ENCODE measurements at places on chromosomes 1 and 21.

DNA sequence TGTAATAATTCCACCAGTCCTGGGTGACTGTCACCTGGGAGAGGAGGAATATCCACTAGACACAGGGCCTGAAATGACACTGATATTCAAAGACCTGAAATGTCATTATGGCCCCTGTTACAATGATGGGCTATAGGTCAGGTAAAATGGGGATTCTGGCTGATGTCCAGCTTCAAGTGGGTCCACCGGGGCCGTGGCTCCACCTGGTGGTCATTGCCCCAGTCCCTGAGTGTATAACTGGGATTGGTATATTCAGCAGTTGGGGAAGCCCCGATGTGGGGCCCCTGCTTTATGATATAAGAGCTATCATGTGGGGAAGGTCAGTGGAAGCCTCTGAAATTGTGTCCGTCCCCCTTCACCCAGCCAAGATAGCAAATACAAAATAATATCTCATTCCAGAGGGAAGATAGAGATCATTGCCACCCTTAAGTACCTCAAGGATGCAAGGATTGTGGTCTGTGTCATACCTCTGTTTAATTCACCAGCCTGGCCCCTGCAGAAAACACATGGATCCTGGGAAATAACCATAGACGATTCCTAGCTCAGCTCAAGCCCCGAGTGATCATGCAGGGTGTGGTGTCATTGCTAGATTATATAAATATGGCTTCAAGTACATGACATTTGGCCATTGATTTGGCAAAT is 19.4 kb downstream of the PLEKHO1 start:
- DNase-seq = no peak

DNA sequence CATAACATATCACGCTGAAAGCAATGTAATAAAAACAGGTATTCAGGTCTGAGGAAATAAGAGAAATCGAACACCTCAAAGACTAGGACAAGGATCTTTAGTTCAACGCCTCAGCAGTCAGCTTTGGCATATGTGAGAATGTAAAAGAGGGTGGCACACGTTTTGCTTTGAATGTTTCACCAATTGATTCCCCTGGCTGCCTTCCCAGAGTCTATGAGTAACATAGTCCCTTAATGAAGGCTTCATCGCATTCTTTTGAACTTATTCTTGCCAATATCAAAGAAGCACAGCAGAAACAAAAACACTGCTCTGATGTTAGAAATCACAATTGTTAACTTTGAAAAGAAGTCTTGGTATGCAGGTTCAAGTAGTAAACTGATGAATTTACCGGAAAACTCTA is 764.8 kb downstream of the ADGRL2 start:
- peak; percentile 76 for DNase-seq

GRCh38 chr1:198936371-198937083 is 297.7 kb downstream of the PTPRC start:
- peak; percentile 32 for DNase-seq

- peak; percentile 15 for DNase-seq
Observed at GRCh38 chr1:245156736-245157505, 2.1 kb downstream of the KIF26B start.

DNA sequence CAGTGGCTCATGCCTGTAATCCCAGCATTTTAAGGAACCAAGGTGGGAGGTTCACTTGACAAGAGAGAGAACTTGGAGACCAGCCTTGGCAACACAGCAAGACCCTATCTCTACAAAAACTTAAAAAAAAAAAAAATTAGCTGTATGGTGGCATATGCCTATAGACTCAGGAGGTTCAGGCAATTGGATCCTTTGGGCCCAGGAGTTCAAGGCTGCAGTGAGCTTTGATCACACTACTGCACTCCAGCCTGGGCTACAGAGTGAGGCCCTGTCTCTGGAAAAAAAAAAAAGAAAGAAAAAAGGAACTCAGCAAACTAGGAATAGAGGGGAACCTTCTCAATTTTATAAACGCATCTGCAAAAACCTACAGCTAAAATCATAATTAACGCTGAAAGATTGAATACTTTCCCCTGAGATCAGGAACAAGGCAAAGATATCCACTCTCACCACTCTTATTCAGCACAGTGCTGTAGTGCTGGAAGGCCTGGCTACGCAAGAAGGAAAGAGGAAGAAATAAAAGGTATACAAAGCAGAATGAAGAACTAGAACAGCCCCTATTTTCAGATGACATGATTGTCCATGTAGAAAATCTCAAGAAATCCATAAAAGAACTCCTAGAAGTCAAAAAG is 21.6 kb downstream of the HSF2BP start:
- DNase-seq = no peak

GRCh38 chr1:44497422-44498170 is 92.5 kb downstream of the RNF220 start:
- no peak for DNase-seq

DNA sequence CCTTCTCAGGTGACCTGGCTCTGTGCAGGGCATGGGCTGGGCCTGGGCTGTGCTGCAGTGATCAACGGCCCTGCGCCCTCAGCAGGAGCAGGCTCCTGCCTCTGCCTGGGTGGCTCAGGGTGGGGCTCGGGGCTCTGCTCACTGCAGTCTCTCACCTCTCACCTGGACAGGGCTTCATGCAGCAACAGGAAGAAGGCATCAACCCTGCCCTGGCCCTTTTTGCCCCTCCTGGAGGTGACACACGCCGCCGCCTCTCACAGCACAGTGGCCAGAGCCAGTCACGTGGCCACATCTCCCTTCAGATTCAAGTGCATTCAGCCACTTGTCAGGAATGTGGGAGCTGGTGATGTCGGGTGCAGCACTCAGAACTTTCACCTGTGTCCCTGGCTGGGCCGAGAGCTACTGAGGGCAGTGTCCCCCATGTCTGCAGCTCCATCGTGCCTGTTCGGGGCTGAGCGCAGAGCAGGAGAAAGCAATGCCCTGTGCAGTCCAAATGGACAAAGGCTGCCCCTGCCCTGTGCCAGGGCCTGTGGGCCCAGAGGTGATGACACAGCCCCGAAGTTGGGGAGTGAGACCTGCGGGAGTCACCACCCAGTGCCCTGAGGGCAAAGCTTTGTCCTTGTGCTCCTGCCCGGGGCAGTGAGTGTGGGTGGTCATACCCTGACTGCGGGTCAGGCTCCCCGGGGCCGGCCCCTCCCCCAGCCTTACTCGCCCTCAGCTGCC is 314.0 kb downstream of the PTPRU start:
- DNase-seq = no peak

GRCh38 chr1:54995835-54996234 is 2.9 kb upstream of the BSND start:
- no peak for DNase-seq

DNA sequence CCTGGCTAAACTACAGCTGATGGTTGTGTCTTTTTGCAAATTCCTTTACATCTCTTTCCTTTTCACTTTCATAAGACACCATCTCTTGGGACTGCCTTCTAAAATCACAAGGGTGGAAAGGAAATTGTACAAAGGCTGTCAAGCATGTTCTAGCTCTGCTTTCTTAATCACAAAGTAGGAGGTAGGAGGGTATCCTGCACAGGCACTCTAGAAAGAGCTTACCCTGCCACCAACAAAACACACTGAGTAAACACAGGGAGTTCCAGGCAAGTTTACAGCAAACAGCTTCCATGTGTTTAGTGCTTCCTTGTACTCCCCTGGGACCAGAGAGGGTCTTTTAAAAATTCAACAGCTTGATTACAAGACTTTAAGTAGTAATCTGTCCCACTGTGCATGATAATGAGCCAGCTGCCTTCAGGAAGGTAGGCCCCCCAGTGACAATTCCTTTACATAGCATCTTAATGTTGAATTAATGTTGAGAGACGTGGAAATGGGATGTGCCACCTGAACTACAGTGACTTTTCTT is 2.4 kb downstream of the PLPP3 start:
- peak; percentile 6 for DNase-seq

DNA sequence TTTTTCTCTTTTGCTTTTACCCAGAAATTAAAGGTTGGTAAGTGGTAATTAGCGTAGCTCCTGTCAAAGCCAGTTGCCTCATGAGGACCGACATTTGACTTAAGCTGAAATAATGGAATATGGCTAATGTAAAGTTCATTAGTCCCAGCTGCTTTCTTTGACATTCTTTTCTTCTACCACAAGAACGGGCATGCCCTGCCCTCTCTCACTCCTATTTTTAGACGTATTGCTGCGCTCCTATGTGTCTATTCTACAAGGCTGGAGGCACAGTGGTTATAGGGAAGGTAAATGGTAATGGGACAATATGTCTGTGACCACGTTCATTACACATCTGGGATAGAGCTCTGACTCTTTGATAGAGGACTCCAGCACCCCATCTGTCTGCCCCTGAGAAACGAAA is 6.8 kb downstream of the CORT start:
- DNase-seq = peak; percentile 56

DNA sequence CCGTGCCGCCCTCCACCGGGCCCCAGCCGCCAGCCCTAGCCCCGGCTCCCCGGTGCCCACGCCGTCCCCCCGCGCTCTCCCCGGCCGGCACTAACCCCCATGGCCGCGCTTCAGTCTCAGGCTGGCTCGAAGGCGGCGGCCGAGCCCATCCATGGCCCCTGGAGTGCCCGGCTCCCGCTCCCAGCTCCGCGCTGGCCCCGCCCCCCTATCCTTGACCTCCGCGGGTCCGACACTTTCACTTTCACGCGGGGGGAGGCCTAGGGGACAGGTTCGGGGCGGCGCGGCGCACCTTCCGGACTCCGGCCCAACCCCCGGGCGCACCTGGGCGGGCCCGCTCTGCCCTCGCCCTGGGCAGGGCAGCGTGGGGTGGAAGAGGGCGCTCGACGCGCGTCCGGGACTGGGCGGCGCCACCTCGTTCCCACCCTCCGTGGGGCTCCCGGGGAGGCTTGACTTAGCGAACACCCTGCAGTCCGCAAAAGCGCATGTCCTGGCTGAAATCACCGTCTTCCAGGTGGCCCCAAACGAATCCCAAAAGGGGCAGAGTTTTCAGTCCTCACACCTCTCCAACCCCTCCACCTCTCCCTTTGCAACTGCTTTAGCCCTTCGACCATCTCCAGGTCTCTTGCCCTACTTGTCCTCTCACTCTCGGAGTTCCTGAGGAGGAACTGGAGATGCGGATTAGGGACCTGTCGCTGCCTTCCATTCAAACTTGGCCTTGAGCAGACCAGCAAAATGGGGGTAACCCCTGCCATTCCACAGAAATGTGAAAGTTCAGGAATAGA is 3.9 kb upstream of the DENND2D start:
- no peak for DNase-seq

GRCh38 chr1:4516596-4516995 is 137.8 kb upstream of the AJAP1 start:
- DNase-seq = no peak

- DNase-seq = no peak
Observed at GRCh38 chr1:13228343-13228781, 2.4 kb upstream of the PRAMEF18 start.

DNA sequence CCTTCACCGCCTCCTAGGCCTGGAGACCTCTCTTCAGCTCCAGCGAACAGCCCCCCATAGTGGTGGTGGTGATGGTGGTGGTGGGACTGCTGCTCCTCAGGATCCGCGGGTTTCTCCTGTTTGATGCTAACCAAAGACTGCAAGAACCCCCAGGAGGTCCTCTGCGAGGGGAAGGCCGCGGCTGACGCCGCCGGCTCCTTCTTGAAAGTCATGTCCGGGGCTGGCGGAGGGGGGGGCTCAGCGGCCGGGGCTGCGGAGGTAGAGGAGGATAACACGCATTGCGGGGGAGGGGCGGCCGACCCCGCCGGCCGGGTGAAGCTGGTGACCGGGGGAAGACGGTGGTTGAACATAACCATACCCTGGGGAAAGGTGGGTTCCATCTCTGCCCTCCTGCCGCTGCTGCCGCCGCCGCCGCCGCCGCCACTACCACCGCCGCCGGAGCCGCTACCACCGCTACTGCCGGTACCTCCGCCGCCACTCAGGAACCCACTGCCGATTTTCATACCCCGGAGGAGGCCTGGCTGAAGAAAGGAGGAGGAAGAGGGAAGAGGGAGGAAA is 554 bp downstream of the ZNF281 start:
- no peak for DNase-seq

DNA sequence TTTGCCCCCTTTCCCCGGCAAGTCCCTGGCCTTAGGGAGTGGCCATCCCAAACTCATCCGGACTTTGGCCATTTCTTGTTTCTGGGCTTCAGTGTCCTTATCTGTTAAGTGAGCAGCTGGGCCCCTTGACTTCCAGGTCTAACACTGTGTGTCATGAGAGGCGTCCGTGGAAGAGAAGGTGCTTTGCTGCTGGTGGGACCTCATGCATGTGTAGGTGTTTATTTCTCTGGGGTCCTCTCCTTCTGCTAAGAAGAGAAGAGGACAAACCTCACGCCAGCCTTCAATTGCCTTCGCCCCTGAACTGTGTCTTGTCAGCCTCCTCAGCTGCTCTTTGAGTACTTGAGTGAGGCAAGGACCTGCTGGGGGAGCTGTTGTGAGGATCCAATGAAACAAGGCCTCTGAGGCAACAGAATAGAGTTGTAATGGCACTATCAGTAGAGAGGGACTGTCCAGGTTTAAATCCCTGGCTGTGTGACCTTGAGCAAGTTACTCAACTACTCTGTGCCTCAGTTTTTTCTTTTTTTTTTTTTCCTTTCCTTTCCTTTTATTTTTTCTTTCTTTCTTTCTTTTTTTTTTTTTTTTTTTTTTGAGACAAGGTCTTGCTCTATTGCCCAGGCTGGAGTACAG is 72.5 kb downstream of the RUNX3 start:
- DNase-seq = no peak

GRCh38 chr1:27527890-27528817 is 38.2 kb upstream of the WASF2 start:
- DNase-seq = no peak

DNA sequence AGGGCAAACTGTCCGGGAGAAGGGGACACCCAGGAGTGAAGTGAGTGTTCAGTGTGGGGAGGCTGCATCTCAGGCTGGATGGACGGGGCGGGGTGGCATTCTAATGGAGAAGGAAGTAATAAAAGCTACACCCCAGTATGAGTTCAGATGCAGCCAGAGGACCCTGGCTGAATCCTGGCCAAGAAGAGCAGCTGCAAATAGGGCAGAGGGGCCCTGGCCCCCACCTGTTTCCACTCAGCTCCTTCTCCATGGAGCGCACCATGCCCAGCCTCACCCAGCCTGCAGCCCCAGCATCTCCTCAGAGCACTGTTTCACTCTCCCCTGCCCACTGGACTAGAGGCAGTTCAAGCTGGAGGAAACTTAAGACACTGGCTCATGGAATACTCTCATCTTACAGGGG is 46.4 kb downstream of the KCND3 start:
- no peak for DNase-seq

- DNase-seq = no peak
Observed at GRCh38 chr1:11649624-11650330, 4.5 kb downstream of the FBXO2 start.

- DNase-seq = peak; percentile 35
Observed at GRCh38 chr1:153535242-153536011, at the start of gene S100A6. S100A6 (minus strand) TSS chr1:153535991; CDS start chr1:153535339, 652 bp downstream.

DNA sequence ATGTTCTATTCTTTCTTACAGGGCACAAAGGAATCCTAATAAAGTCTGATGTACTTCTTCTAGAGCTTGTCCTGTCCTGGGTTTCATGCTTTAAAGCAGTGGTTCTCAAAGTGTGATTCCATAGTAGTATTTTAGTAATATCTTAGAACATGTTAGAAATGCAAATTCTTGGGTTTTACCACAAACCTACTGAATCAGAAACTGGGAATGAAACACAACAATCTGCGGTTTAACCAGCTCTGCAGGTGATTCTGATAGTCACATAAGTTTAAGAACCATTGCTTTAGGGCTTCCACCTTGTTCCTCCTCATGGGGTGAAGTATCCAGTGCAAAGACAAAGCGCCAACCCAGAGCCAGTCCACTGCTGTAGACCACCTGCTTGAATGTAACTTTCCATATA is 41.1 kb downstream of the NGF start:
- no peak for DNase-seq

GRCh38 chr1:77015748-77016341 is 148.6 kb downstream of the ST6GALNAC5 start:
- no peak for DNase-seq

Data from foreskin keratinocyte (primary cell).